ENCODE measurements at places on chromosomes 5 and 9.

DNA sequence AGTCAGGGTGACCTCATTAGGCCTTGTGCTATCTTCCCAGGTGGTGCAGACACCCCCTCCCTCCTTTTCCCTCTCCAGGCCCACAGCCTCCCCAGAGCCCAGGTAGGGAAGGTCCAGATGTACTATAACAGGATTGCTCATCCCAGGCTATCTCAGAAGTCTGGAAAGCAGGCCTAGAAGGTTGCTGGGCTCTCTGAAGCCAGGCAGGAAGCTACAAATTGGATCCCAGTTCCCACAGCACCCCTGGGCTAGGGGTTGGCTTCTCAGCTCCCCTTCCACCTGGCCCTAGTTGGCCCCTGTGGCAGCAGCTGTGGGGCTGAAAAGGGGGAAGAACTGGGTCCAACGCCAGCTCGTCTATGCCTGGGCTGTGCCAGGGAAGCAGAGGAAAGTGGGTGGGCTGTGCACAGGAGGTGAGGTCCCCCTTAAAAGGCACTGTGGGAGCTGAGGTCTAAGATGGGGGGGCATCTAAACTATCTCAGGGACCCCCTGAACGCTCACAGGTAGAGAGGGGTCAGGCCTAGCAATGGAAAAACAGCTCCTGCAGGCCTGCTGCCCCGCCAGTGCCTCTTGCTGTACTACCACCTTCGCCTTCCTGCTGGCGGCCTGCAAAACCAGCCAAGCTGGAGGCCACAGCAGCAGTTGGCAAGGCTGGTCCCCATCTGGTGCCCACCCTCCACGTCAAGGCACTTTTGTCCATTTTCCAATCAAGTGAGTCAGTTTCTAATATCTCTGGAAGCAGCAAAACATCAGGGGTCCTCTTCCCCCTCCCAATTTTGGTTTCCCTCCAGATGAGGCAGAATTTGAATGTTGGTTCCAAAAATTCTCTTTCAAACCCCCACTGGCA lies 13.3 kb upstream of the PSMD5 start:
- DNase-seq, result no peak

DNA sequence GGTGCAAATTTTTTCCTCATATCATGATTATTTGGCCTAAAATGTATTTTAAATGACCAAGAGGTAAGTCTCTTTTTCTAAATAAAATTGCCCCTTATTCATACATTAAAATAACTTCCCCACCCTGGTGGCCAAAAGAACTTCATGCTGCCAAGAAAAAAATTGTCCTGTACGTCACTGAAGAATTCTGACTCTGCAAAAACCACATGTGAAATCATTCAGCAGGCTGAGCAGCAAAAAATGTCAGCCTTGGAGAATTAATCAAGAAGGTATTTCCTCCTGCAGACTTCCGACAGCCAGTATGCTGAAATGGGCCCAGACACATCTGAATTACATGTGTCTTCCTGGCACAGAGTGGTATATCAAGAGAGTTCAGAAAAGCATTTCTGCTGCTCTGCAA lies 94.6 kb upstream of the HMHB1 start:
- DNase-seq, result no peak

GRCh38 chr9:88722753-88723152 lies 187.8 kb downstream of the NXNL2 start:
- DNase-seq, result peak; percentile 45

GRCh38 chr9:111599092-111599954 lies at the start of gene PTGR1:
PTGR1 (minus strand) TSS chr9:111599647; CDS start chr9:111597422, 2,225 bp downstream.
- peak; percentile 93 for DNase-seq

GRCh38 chr9:98191181-98191608 lies 1.2 kb downstream of the CORO2A start:
- peak; percentile 27 for DNase-seq

GRCh38 chr5:180646963-180647305 lies 2.5 kb downstream of the FLT4 start:
- DNase-seq, result no peak

DNA sequence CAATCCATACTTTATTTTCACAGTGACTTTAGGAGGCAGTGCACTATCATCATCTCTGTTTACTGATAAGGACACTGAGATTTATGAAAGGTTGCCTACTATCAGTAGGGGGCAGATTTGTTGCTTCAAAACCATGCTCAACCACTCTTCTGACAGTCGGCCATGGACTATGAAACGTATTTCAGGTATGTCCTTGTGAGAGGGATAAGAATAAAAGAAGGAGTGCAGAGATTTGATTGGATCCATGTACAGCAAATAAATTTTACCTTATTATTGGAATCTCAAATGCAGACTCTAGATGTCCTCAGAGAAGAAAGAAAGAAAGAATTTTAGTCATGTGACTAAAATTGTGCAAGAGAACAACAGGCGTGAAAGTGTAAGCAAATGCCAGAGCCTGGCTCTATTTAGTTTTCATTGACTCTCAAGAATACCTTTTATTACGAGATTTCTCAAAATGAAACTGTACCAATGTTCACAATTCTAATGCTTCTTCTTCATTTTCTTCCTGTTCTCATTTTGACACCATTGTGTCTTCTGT lies 296.6 kb upstream of the RASA1 start:
- peak; percentile 37 for DNase-seq
